ENCODE measurements at places on chromosomes 6 and 20. TPM values are rescaled to one million over a fixed set of nuclear protein-coding genes. Genes with fewer than 3 reads are reported as not detected.

- no peak for DNase-seq
Measured at GRCh38 chr20:62159839-62160238, 16.3 kb downstream of the SS18L1 start.

USP49 gene
- total RNA-seq, result 2.9 TPM

DNA sequence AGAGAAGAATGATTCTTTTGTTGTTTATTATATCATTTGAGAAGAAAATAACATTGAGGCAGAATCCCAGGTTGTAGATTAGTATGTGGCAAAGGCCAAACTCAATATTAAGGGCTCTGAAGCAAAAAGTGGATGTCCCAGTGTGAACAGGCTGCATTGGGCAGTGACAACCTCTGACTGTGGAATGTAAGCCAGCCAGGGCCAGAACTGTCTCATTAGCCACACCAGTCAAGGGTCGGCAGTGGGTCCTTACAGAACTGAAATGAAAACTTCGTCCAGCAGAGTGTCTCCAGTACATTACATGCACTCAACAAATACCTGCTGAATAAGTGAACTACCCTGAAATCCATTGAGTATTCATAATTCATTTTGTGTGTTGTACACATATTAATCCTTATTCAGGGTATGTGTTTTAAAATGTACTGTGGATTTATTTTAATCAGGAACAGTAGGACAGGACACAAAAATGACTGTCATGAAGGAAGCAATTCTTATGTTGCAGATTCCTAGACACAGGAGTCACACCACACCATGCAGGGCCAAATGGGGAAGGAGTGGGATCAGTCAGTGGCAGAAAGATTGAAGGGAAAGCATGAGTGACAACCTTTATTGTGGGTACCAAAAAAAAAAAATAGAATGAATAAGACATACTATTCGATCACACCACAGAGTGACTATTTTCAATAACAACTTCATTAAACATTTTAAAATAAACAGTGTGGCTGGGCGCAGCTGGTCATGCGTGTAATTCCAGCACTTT lies 64.9 kb upstream of the UTRN start:
- no peak for DNase-seq

- DNase-seq, result peak; percentile 47
Measured at GRCh38 chr6:142376800-142377496, 75.1 kb downstream of the ADGRG6 start.

GRCh38 chr6:11207199-11207968 lies 25.1 kb downstream of the NEDD9 start:
- peak; percentile 89 for DNase-seq

NRN1 gene
- total RNA-seq, result 3.6 TPM

GRCh38 chr20:575230-575629 lies 31.6 kb upstream of the CSNK2A1 start:
- no peak for DNase-seq

- no peak for DNase-seq
Measured at GRCh38 chr20:47220161-47220582, 136.3 kb downstream of the ZMYND8 start.

GRCh38 chr6:31898383-31899011 lies 999 bp upstream of the EHMT2 start:
- DNase-seq, result peak; percentile 70

SCRT2 gene
- not detected for total RNA-seq

FRK gene
- 2.6 TPM for total RNA-seq

HLA-DQB2 gene
- 0.96 TPM for total RNA-seq

DNA sequence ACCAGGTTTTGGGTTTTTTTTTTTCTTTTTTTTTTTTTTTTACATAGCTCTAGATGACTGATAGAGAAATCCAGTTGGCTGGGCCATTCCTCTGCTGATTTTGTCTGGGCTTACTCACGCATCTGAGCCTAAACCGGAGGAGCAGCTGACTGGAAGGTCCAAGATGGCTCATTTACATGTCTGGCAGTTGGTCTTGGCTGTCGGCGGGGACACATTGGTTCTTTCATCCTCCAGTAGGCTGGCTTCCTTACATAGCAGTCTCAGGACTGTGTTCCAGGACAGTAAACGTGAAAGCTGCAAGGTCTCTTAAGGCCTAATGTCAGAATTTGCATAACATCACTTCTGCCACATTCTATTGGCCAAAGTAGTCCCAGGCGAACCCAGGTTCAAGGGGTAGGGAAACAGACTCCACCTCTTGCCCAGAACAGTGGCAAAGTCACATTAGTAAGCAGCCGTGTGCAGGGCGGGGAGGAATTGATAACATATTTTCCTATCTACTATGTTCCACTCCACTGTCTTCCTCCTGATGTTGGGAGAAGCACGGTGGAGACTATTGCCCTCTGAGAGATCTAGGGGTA lies 87.0 kb downstream of the CDH22 start:
- DNase-seq, result no peak

UBE2J1 gene
- total RNA-seq, result 42.6 TPM

SF3B5 gene
- 54.7 TPM for total RNA-seq

DLK2 gene
- 4.8 TPM for total RNA-seq

PM20D2 gene
- 23.8 TPM for total RNA-seq

GRCh38 chr6:118249680-118250079 lies 298.4 kb upstream of the PLN start:
- DNase-seq, result no peak

BPIFB4 gene
- total RNA-seq, result not detected

DNA sequence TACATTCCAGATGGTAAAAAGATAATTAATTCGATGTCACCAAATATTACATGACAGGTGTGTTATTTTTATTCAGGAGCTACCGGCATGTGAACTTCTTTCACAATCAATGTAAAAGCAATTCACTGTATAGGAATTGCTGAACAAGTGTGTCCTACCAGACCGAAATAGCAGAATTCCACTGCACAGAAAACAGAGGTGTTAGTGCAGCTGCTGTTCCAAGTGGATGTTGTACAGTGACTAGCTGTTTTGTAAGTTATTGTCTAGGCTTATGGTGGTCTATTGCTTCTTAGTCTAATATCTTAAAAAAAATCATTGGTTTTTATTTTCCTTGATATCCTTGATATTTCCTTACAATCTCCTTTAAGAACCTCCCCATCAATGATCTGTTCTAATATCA lies 107.4 kb downstream of the COL19A1 start:
- no peak for DNase-seq

DNA sequence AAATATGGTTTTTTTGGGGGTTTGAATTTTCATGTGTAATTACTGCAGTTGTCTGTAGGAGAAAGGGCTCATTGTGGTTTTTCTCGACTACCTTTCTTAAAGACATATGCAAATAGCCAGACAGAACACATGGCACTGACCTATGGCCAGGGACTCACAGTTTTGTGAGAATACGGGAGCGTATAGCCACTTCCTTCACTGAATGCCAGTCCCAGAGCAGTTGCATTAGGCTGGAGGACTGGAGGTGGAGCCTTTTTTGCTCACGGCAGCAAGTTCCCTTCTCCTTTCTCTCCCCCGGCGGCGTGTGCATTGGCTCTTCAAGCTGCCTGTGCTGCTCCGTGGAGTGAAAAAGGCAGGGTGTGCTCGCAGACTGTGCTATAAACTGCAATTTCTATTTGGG lies 114.9 kb downstream of the AKAP7 start:
- peak; percentile 90 for DNase-seq

- peak; percentile 97 for DNase-seq
Measured at GRCh38 chr6:160030103-160030502, 61.2 kb downstream of the IGF2R start.

- DNase-seq, result no peak
Measured at GRCh38 chr6:88636871-88637270, 326.5 kb downstream of the RNGTT start.

BPIFB6 gene
- total RNA-seq, result not detected

DNA sequence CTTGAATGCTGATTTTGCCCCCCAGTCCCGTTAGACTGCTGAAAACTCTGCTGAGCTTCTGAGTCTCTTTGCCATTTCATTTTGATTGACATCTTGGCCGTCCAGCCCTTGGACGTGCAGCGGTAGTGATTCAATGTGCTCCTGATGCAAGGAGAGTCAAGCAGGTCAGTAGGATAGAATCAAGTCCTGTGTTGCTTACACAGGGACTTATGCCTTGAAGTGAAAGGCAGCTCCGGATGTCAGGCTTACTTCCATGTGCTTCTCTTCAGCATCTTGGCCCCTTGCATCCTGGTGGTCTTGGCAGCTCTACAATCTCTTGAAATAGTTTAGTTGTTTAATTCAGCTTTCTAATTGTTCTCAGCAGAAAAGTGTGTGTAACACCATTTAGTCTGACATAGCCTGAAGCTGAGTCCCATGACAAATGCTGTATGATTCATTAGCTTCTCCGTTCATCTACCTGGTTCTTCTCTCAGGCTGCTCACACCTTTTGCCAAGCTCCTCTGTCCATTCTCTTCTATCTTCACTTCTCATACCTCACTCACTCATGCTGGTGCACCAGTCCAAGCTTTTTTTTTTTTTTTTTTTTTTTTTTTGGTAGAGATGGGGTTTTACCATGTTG lies 76.0 kb downstream of the EZR start:
- DNase-seq, result no peak

ZNF334 gene
- total RNA-seq, result 12.0 TPM

DNA sequence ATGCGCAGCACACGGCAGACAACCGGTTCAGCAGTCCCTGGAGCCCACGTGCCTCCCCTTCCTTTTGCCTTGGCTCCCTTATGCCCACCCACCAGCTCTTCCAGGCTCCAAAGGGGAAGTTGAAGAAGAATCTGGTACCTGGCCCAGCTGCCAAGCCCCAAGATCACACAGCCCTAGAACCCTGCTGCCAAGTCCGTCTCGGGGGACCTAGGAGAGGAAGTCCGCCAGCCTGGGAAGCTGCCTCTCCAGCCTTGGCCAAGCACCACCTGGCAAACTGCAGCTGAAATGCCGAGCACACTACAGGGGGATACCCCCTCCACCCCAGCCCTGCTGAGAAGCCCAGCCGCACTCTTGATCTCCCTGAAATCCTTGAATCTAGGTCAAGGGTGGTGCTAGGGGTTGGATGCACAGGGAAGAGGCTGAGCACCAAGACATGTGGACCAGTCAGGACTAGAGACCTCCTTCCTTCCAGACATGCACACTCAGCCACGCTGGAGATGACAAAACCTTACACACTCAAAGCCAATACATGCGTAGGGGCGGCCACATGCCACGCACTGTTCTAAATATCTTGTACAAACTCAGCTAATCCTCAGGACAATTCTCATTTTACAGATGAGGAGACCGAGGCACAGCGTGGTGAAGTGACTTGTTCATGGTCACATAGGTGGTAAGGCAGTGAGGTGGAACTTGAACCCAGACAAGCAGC lies 124.1 kb downstream of the PREX1 start:
- DNase-seq, result no peak

TP53TG5 gene
- 32.0 TPM for total RNA-seq

LY6G6D gene
- not detected for total RNA-seq

DNA sequence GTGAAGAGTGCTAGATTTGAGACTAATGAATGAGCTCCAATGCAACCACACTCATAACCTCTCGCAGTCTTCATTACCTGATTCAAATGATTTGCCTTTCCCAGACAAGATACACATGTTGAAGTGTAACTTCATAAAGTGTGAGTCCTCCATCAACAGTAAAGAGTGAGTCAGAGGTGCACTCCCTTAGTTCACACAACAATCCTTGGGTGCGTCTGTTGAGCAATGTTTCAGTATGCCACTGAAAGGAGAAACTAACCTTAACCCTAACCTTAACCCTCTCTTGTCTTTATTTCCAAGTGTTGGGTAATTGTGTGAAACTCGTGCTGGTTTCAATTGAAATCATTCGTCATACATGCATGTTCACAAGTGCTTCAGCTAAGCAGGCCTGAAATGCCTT lies 21.0 kb upstream of the RIN2 start:
- DNase-seq, result peak; percentile 11

MATN4 gene
- total RNA-seq, result not detected

DNA sequence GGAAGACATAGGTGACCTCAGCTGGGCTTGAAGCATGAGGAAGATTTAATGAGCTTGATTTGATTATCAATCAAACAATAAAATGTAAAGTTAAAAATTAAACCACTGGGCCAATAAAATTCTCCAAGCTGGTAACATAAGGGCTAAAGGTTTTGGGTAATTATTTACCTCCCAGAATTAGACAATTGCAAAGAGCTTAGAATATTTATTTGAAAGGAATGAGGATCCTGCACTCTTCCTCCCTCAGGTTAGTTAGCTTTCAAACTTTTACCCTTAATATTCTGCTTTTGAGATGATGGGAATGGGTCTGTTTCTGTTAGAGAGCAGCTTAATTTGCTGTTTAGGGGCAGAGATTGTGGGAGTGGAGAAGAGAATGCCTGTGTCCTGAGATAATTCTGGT lies at the start of gene SLC17A4:
SLC17A4 (plus strand) TSS at position 208 of the 400 bp plus-strand sequence. CDS start 7,221 bp downstream, outside the sequence.
- no peak for DNase-seq

GRCh38 chr6:90544081-90544480 lies 42.8 kb downstream of the MAP3K7 start:
- DNase-seq, result no peak

OVOL2 gene
- total RNA-seq, result not detected

GRCh38 chr6:29992807-29993206 lies 50.5 kb downstream of the HLA-A start:
- no peak for DNase-seq

EYS gene
- 17.3 TPM for total RNA-seq

- DNase-seq, result no peak
Measured at GRCh38 chr6:119627908-119628669, 278.5 kb upstream of the MAN1A1 start.

ACOT13 gene
- 12.0 TPM for total RNA-seq

GRCh38 chr6:111027219-111027618 lies 45.4 kb downstream of the RPF2 start:
- no peak for DNase-seq

DNA sequence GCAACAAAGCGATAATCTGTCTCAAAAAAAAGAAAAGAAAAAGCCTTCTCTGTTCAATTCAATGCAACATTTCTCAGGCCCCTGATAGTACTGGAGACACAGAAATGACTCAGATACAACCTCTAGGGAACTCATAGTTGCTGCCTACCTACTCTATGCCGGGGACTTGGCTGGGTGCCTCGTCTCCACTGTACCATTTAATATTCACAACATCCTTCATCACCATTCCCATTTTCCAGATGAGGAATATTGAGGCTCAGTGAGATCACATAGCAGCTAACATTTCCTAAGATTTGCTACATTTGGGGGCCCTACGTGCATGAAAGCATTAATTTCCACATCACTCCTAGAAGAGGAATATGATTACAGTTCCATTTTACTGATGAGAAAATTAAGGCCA lies 7.5 kb downstream of the NOL4L start:
- no peak for DNase-seq

SLC35D3 gene
- total RNA-seq, result 0.72 TPM

SLC17A2 gene
- total RNA-seq, result 0.48 TPM

GRCh38 chr6:134003542-134003951 lies 48.9 kb downstream of the SLC2A12 start:
- DNase-seq, result no peak

DNA sequence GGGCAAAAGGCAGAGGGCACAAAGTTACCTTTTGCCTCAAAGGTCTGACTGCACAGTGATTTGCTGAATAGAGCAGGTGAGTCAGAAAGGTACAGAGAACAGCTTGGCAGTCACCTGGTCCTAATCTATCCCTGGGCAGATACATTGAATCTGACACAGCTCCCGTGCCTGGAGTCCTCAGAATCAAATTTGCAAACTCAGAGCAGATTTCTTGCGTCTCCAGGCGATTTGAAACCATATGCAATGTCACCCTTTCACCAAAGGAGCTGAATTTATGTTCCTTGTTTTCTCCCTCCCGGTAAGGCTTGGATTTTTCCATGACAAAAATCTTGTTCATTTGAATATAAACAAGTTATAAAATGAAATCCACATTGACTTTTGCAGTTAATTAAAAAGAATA lies 81.6 kb upstream of the SNAP25 start:
- no peak for DNase-seq
